ENCODE measurements at places on chromosomes 7 and 10.

- peaks cover 100% of the 10 kb centered on the region for H3K4me1 ChIP-seq
- H3K4me3 ChIP-seq = peak overlapping the region; percentile 64
- no peaks in the 10 kb centered on the region for H3K27me3 ChIP-seq
These were observed 407 bp downstream of the ELN start for GRCh38 chr7:74028321-74028838.

DNA sequence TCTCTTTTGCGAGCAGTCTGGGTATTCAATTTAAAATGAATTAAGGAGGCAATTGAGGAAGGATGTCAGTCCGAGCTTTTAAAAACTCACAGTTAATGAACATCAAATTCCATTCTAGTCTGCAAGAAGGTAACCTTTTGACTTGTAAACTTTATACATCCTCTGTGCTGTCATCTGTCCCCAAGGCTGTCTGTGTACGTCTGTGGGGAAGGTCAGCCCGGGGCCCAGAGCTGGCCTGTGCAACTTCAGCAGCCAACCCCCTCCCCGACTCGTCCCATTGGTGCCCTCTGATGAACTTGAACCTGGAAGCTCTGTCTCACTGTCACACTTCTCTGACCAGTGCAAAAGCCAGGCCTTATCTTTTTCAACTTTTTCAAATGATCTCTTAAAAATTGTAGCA, 80.3 kb downstream of the CCDC3 start:
- H3K36me3 ChIP-seq = no peaks in the 10 kb centered on the region
- no peak overlapping the region for H3K4me3 ChIP-seq

GRCh38 chr7:112383671-112384417, 66.4 kb upstream of the IFRD1 start:
- H3K27me3 ChIP-seq = no peaks in the 10 kb centered on the region
- H3K4me3 ChIP-seq = no peak overlapping the region
- peak; percentile 60 for DNase-seq
- no peaks in the 10 kb centered on the region for H3K36me3 ChIP-seq

- H3K36me3 ChIP-seq = no peaks in the 10 kb centered on the region
- H3K27ac ChIP-seq = no peak overlapping the region
- H3K4me3 ChIP-seq = no peak overlapping the region
- H3K27me3 ChIP-seq = no peaks in the 10 kb centered on the region
- H3K4me1 ChIP-seq = no peaks in the 10 kb centered on the region
These were observed 64.3 kb upstream of the RET start for GRCh38 chr10:43012578-43012977.

GRCh38 chr10:86344714-86345161, 21.9 kb downstream of the GRID1 start:
- H3K36me3 ChIP-seq = no peaks in the 10 kb centered on the region
- DNase-seq = no peak
- H3K4me1 ChIP-seq = no peaks in the 10 kb centered on the region
- no peak overlapping the region for H3K4me3 ChIP-seq
- H3K27me3 ChIP-seq = peaks cover 10% of the 10 kb centered on the region

- no peak overlapping the region for H3K27ac ChIP-seq
- H3K4me3 ChIP-seq = no peak overlapping the region
- DNase-seq = no peak
- peaks cover 7% of the 10 kb centered on the region for H3K4me1 ChIP-seq
- H3K36me3 ChIP-seq = no peaks in the 10 kb centered on the region
These were observed 354.0 kb downstream of the ARL4A start for GRCh38 chr7:13041368-13041988.

DNA sequence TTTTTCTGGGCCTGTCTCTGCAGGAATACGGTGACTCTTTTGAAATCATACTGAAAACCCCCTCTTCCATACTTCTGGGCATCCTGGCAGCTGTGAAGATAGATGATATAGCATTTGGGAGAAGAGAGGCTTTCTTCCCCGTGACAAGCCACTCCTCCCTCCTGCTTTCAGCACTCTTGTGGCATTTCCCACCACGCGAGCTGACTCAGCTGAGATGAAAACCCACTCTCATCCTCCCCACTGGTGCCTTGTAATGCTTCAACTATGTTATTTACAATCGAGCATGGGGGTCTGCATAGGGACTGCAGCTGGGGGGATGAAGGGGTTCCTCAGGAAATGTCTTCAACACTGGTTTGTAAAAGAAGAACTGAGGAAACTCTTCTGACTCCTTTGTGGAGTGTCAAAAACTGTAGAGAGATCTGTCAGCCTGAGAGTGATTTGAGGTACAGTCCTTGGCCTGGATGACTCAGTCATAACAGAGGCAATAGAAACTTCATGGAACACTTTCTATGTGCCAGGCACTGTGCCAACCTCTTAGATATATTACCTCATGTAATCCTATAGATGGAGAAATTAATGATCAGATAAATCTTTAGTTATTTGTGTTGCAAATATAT, 1.7 kb upstream of the TBATA start:
- H3K36me3 ChIP-seq = no peaks in the 10 kb centered on the region
- H3K27ac ChIP-seq = no peak overlapping the region
- H3K4me1 ChIP-seq = no peaks in the 10 kb centered on the region
- no peak for DNase-seq

DNA sequence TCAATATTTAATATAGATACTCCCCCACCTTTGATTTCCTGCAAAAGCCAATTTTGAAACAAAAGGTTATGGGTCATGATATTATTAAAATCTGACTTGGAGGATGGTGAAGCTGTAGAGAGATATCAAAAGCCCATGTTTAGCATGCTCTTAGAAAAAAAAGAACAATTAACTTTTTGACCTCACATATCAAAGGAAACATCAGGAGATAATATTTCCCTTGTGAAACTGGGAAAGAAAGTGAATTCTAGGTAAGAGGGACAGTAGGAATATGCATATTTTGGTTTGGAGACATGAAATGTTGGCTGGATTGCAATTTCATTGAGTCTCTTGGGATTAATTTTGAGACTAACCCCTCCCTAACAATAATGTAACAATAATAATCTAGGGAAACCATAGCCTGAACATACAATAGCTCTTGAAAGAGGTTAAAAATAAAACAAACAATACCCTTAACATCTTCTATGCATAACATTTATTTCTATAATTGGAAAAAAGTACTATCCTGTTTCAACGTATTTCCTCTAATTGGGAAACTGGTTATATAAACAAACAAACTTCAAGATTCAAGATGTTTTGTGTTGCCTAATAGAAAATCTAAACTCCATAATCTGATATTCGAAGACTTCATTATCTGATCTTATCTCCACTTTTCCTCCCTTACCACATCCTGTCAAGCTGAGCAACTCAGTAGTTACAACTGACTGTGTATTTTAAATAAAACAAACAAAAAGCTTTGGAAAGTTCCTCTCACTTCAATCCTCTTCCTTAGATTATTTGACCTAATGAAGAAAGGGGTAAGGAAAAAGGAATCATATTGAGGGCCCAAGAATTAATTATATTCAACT, 14.8 kb downstream of the TMEM26 start:
- no peaks in the 10 kb centered on the region for H3K27me3 ChIP-seq
- DNase-seq = no peak
- H3K4me1 ChIP-seq = no peaks in the 10 kb centered on the region
- no peak overlapping the region for H3K27ac ChIP-seq

DNA sequence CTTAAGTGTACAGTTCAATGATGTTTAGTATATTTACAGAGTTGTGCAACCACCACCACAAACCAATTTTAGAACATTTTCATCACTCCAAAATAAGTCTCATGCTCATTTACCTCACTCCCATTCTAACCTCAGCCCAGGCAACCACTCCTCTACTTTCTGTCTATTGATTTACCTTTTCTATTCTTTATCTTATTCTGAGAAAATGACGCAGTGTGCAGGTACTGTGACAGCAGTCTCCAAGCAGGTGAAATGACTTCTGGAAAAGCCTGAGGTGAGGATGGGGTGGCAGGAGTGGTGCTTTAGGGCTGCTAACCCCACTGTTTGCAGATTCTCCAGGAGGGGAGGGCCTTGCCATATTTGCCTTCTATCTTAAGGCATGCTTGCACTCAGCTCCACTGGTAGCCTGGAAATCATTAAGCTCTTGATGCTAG, 39.5 kb downstream of the GARS1 start:
- H3K27me3 ChIP-seq = no peaks in the 10 kb centered on the region
- H3K4me3 ChIP-seq = no peak overlapping the region
- H3K4me1 ChIP-seq = no peaks in the 10 kb centered on the region

- H3K27me3 ChIP-seq = no peaks in the 10 kb centered on the region
- peaks cover 22% of the 10 kb centered on the region for H3K4me1 ChIP-seq
- no peaks in the 10 kb centered on the region for H3K36me3 ChIP-seq
These were observed 56.0 kb upstream of the CHST15 start for GRCh38 chr10:124149189-124150042.

DNA sequence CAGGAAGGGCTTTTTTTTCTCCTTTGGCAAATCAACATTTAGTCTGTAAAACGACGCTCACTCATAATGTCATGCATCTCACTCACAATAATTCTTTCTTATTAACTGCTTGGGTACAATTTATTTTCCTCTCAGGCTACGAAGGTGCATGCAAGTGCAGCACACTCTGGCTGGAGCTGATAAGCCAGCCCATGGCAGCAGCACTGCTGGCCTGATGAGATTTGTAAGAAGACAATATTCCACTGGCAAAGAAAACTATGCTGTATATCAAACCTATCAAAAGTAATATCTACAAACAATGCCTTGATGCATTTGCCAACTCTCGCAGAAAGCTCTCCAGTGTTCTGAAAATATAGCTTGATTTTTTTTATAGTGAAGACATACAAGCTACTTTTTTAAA, 170.0 kb upstream of the PHF14 start:
- H3K4me1 ChIP-seq = no peaks in the 10 kb centered on the region
- no peaks in the 10 kb centered on the region for H3K36me3 ChIP-seq
- DNase-seq = no peak
- H3K4me3 ChIP-seq = no peak overlapping the region
- H3K27me3 ChIP-seq = no peaks in the 10 kb centered on the region
- no peak overlapping the region for H3K27ac ChIP-seq

DNA sequence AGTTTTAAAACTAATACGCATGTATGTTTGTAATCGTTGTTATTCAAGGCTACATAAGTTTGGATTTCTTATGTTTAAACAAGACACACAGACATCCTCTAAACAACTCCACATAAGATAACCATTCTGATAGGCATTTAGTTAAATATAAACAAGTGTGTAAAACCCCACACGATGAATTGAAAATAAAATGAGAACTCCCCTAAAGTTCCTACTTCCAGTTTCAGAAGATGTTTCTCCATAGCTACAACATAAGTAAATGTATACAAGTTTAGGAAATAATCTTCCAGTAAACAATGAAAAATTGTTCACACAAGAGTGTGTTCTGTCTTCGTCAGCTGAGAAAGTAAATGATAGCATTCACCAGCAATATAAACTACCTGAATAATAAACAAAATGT, 246.8 kb downstream of the RNLS start:
- H3K4me1 ChIP-seq = no peaks in the 10 kb centered on the region
- no peaks in the 10 kb centered on the region for H3K27me3 ChIP-seq
- no peaks in the 10 kb centered on the region for H3K36me3 ChIP-seq
- H3K4me3 ChIP-seq = no peak overlapping the region
- no peak overlapping the region for H3K27ac ChIP-seq
- no peak for DNase-seq

- peaks cover under 1% of the 10 kb centered on the region for H3K4me1 ChIP-seq
- H3K4me3 ChIP-seq = no peak overlapping the region
- H3K27ac ChIP-seq = no peak overlapping the region
- H3K36me3 ChIP-seq = peaks cover 18% of the 10 kb centered on the region
- H3K27me3 ChIP-seq = no peaks in the 10 kb centered on the region
These were observed 42.3 kb downstream of the MINPP1 start for GRCh38 chr10:87546971-87547413.

All from esophagus muscularis mucosa (tissue), 4 donors.